Inflammatory macrophage treated with lipopolysaccharide for 1 hour (primary cell): ENCODE measurements at places on chromosomes 6 and 20.
A peak's percentile ranks its signal among the peaks of the same experiment; 100 is the strongest.

GRCh38 chr6:141677598-141678211 is 455.0 kb upstream of the GJE1 start:
- DNase-seq, result peak; percentile 12

- peak; percentile 40 for DNase-seq
Measured at GRCh38 chr6:110999634-111000270, 17.9 kb downstream of the RPF2 start.

DNA sequence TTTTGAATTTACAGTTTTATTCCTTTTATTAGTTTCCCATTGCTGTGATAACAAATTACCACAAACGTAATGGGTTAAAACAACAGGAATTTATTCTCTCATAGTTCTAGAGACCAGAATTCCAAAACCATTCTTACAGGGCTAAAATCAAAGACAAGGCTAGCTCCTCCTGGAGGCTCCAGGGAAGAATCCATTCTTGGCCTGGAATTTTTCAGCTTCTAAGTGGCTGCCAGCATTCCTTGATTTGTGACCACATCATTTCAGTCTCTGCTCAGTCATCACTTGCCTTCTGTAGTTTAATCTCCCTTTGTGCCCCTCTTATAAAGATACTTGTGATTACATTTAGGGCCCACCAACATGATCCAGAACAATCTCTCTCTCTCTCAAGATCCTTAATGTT is 897 bp upstream of the SEL1L2 start:
- no peak for DNase-seq

- DNase-seq, result peak; percentile 99
Measured at GRCh38 chr20:46011631-46012482, 3.1 kb downstream of the MMP9 start.

- DNase-seq, result no peak
Measured at GRCh38 chr6:53309901-53310300, 38.8 kb downstream of the ELOVL5 start.

DNA sequence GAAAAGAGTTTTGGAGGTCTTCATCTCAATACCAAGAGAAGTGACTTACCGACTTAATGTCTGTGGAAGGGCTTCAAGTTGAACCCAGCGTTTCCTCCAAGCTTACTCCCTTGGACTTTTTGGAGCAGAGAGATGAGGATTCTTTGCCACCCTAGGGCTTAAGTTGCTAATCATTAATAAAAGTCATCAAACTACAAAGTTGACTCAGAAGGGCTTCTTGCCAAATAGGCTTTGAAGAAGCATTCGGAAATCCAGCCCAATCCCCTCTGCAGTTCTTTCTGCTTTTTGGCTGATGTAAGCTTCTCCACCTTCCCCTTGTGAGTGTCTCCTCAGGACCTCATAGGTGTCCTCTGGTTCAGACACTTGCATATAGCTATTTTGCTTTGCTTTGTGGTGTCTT is at the start of gene SLC17A3:
Gene SLC17A3 (minus strand): TSS at position 126 of the 400 bp plus-strand sequence. CDS start 5,856 bp downstream, outside the sequence.
- no peak for DNase-seq

- DNase-seq, result no peak
Measured at GRCh38 chr6:25415701-25416100, 136.5 kb downstream of the CARMIL1 start.

GRCh38 chr6:139239064-139239463 is 52.7 kb downstream of the TXLNB start:
- DNase-seq, result no peak

GRCh38 chr6:170208182-170208601 is 82.7 kb downstream of the DLL1 start:
- no peak for DNase-seq

- DNase-seq, result no peak
Measured at GRCh38 chr20:24470746-24471582, 1.5 kb downstream of the SYNDIG1 start.

DNA sequence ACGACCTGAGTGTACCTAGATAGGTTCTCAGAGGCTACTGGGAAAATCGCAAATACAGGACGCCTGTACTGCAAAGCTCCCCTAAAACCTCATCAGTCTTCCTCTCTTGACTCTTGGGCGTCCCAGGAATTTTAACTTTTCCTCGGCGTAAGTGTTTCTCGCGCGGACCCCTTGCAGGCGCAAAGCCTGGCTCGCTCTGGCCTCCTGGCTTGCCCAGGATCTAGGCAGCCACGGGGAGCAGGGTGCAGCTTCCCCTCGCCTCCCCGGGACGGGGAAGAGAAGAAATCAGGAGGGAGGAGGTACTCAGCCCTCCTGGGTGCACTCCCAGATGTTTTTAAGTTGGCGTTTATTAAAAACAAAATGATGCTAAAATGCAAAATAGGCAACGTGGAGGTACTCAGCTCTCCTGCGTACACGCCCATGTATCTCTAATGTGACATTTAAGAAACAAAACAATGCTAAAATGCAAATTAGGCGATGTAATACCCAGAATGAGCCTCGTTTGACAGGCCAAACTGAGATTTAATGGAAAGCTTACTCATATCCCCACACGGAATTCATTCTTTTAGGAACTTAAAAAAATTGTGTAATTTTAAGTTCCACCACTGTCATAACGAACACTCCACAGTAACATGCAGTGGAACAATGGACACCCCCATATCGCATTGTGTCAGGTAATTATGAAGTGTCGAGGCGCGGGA is 1.6 kb upstream of the SOBP start:
- peak; percentile 40 for DNase-seq

DNA sequence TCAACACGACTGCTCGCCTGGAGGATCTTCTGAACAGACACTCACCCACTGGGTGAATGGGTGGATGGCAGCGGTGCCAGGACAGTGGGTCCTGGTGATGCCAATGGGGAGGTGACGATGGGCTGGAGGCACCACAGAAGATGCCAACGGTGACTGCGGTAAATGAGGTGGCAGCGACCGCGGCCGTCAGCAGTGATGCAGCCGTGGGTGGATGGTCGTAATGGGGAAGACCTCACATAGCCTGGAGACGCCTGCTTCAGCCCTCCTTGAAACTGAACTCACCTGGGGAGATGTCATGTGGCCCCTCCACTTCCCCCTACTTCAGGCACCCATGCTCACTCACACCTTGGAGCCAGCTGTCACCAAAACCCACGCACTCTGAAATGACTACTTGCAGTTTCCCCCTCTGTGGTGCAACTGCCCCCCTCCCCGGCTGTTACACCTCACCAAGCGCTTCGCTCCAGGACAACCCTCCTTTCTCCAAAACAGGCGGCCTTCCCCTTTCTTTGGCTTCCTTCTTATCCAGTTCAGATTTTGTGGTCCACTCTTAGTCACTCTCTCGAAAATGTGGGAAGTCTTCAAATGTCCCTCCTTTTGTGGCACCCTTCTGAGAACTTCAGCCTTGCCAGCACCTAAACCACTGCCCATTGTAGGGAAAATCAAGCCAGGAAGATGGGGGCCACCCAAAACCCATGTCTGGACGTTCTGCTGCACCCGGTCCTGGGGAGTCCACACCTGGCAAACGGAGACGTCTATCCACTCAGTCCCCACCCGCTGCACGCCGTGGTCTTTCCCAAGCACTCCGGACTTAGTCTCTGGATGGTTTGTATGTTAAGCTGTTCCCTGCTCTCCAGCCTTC is 10.4 kb upstream of the ABHD16B start:
- peak; percentile 58 for DNase-seq

DNA sequence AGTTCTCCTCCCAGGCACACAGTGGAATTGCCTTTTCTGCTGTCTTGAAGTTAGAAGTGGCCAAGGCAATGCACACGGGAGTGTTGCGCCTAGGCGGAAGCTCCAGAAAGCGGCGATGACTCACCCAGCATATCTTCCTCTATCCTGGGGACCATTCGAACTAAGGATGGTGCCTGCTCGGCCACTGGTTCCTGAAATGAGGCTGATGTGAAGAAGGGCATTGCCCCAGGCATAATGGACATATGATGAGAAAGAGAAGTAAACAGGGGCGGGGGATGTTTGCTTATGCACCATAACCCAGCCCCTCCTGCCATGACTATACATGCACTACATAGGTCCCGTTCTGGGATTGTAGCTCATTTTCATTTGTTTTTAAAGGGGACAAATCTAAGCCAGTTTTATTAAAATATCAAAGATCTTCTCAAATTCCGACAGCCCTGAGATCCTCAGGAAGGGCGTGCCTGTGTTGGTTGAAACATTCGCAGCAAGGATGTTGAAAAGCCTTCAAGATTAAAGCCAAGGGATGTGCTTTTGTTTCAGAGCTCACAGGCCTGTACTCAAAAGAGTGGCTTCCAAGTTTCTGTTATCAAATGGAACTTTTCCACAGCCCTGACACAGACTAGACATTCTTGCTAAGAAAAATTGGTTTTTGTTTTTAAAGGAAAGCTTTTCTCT is 218.5 kb downstream of the LY86 start:
- peak; percentile 97 for DNase-seq

- DNase-seq, result no peak
Measured at GRCh38 chr6:91761621-91762020, 1174.7 kb upstream of the MAP3K7 start.

DNA sequence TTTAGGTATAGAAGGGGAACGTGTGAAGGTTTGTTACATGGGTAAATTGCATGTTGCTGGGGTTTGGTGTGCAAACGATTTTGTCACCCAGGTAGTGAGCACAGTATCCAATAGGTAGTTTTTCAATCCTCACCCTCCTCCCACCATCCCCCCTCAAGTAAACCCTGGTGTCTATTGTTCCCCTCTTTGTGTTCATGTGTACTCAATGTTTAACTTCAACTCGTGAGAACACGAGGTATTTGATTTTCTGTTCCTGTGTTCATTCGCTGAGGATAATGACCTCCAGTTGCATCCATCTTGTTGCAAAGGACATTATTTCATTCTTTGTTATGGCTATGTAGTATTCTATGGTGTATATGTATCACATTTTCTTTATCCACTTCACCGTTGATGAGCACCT is 11.6 kb upstream of the VNN1 start:
- no peak for DNase-seq

GRCh38 chr20:38239441-38239840 is 21.1 kb downstream of the KIAA1755 start:
- no peak for DNase-seq

GRCh38 chr6:23446469-23446967 is 679.5 kb upstream of the NRSN1 start:
- DNase-seq, result no peak

DNA sequence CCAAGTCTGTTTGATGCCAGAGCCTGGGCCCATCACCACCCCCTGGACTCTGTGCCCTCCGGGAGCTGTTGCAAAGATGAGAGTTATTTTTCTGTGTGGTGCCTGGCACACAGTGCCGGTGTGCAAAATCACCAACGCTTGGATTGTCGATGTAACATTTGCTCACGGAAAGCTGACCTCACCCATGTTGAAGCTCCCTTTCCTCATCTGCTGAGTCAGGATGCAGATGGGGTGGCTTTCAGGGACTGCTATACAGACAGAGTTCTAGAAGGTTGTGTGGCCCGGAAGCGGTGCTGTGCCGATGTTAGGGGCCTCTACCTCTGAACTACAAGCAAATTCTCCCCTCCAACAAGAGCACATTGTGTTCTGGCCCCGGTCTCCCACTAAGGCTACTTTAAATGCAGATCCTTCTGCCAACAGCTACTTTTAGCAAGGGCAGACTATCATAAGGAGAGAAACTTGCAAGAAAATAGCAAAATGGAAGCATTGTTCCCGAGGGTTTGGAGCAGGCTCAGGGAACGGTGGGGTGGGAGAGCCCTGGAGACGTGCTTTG is 34.0 kb downstream of the EYA2 start:
- DNase-seq, result no peak

DNA sequence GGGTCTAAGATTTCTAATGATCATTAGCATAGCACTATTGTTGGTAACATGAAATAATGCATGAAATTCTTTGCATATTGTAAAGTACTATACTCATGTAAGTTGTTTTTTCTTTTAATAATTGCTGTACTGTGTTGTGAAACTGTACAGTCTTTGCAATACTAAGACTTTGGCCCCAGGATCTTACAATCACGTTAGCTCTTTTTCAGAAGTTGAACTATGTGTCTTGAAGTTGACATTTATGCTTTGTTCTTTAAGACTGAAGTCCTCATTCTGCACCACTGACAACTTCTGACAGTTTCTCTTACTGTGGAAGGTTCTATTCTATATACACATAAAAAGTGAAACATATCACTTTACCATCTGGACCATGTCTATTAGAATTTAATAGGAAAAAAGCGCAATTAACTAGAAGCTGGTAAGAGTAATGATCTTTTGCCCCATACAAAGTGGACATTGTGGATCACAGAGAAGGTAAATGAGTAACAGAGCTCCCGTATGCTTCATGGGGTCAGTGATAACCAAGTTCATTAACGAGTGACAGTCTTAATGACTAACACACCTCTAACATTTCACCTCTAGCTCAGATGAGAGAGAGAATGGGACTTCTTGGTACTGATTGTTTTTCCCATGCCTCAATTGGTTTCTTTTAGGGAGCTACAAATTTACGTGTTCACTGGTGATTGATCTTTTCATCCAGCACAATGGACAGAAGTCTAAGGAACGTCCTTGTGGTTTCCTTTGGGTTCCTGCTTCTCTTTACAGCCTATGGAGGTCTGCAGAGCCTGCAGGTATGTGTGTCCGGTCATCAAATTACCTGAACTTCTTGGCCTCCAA is at the start of gene UNC93A:
Gene UNC93A (plus strand): TSS at position 530 of the 837 bp plus-strand sequence. CDS start 175 bp downstream, at position 705.
- no peak for DNase-seq

DNA sequence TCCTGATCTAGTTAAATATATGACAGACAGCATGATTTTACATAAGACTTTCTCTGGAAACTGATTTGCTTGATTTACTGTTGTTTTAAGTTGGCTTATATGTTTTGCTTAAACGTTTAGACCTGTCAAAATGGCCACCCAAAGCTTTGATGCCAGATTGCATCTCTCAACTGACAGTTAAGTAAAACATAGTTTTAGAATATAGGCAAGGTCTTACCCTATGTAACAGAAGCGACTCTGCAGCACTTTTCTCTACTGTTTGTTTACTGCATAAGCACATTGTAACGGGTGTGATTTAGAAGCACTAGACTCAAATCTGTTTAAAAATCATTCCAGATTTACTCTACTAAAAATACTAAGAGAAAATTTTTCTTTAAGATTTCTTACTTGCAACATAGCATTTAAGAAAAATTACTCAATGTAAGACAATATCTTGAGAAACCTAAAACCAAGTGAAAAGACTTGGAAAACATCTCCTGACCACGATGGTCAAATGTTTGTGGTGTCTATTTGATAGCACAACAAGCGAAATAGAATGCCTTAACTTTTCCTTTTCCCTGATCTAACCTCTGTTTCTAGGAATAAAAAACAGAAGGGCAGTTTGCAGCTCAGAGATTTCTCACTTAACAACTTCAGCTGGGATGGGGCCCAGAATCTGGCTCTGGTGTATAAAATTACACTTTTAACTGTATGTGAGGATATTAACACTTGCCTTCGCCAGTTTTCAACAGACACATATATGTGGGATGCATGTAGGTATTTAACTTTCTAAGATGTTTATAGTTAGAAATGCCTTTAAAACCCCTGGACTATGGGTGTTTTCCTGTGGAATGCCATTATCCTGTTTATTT is 47.4 kb downstream of the AIG1 start:
- DNase-seq, result no peak

DNA sequence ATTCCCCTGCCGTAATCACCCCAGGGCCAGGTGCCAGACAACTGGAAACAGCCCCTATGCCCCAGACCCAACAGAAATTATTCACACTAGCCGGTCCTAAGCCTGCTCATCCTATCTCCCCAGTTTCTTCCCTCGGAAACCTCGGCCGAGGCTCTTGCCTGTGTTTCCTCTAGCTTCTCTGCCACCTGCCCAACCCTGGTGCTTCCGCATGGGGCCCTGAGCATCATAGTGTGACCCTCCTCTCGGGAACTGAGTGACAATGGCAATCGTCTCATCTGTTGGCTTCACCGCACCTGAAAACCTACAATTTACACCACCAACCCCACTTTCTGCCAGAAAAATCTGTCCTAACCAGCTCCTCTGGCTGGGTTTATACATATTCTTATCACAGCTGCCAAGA is 257.3 kb downstream of the SOD2 start:
- DNase-seq, result no peak
